Articular chondrocyte of knee joint (primary cell): ENCODE measurements at places on chromosomes 4 and X. TPM values are rescaled to one million over a fixed set of nuclear protein-coding genes. Genes with fewer than 3 reads are reported as not detected.

The TCEAL6 gene
- total RNA-seq = not detected in 2 replicates

The TEX11 gene
- under 0.01 TPM in 1 of 2 replicates, not detected in the other for total RNA-seq

The PLS3 gene
- 218 and 253 TPM in 2 replicates for total RNA-seq

The TNMD gene
- total RNA-seq = not detected in 2 replicates

The FAM236B gene
- not detected in 2 replicates for total RNA-seq

The GLRA2 gene
- not detected in 2 replicates for total RNA-seq

The EGF gene
- total RNA-seq = 0.78 and 2.5 TPM in 2 replicates

The VCX3B gene
- not detected in 2 replicates for total RNA-seq
